AG10803 (cell line): ENCODE measurements at places on chromosomes 6 and 20.

GRCh38 chr6:8993111-8993510, 557.8 kb upstream of the SLC35B3 start:
- no peak for DNase-seq

- no peak for DNase-seq
Observed at GRCh38 chr6:150494241-150494640, 105.4 kb upstream of the PLEKHG1 start.

DNA sequence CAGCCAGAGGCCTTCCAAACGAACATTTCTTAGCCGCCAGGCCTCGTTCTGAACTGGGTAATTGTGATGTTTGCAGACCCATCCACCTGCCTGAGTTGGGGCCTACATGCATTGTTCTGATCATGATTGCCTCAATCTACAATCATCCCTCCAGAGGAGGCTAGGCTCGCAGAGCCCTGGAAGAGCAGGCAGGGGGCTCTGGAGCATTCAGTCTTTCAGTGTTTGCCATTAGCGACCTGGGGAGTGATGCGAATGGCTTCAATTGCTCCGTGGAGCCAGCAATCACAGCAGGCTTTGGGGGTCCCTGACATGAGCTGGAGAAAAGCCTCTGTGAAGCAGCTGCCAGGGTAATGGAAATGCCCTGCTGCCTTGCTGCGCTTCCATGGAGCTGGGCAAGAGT, 22.0 kb downstream of the SNAP25 start:
- no peak for DNase-seq

DNA sequence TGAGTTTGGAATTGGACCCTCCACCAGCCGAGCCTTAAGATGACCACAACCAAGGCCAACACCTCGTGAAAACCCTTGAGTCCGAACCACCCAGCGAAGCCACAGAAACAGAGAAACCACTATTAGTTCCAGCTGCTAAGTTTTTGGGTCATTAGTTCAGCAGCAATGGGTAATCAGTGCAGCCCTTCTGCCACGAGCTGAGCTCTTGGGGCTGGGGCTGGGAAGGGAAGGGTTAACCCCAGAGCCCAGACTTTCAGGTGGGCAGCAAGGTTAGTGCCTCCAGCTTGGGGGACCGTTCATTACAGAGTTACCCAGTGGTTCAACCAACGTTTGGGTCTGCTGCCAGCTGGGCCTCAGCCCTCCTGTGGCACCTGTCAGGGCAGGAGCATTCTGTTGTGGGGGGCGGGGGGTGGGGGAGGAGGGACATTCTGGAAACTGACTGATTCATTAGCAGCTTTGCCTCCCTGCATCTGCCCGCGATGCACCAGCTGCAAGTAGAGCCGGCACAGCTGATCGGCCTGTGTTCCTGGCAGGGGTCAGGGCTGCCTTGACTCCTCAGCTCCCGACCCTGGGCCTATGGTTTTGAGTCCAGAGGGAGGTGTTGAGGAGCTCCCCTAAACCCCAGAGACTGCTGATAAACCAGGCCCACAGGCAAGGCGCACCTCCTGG, 52.7 kb downstream of the TGM2 start:
- no peak for DNase-seq

DNA sequence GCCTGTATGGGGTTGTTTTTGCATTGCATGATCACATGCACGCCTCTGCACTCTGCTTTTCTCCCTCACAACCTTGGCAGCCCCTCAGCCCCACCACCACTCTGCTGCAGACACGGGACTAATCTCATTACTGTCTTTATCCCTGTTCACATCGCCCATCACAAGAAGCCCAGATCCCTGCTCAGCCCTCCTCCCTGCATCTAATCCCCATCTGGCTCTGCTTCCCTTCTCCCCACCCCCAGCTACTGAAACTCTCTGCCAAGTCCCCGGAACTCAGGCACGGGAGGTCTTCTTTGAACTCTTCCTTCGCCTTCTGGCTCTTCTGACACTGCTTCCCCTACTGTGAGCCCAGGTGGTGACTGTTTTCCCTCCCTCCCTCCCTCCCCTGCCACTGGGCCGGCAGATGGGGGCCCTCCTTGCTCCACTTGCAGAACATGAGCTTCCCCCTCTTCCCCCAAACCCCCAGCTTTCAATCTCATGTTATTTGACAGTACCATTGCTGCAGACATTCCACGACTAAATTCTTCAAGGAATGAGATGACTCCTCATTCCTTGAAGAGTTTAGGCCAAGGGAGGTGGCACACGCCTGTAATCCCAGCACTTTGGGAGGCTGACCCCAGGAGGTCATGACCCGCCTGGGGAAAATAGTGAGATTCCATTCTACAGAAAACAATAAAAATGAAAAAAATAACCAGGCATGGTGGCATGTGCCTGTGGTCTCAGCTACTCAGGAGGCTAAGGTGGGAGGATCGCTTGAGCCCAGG, 21.9 kb upstream of the TULP1 start:
- no peak for DNase-seq

DNA sequence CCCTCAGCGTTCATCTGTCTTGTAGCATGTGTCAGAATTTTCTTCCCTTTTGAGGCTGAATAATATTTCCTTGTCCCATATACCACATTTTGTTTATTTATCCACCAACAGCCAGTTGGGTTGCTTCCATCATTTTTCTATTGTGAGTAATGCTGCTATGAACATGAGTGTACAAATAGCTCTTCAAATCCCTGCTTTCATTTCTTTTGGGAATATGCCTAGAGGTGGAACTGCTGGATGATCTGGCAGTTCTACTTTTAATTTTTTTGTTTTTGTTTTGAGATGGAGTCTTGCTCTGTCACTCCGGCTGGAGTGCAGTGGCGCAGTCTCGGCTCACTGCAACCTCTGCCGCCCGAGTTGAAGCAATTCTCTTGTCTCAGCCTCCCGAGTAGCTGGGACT, 64.7 kb downstream of the SASH1 start:
- peak; percentile 98 for DNase-seq

DNA sequence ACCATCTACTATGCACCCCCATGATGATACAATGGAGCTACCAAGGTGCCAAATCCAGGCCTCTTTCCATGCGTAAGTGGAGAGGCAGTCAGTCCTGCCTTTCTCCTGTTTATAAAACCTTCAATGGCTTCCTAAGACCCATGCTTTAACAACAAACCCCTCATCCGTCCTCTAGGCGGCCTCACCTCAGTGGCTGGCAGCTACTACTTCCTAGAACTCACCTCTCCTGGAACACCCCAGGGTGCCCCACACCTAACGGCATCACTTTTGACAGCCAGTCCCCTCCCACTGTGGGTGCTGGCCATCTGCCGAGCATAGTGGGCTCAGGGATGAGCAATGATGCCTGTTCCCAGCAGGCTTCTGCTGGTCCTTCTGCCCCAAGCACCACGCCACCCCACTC, 80.0 kb upstream of the TAB2 start:
- DNase-seq: no peak

- DNase-seq: no peak
Observed at GRCh38 chr6:6566766-6567165, 21.8 kb upstream of the LY86 start.

- DNase-seq: no peak
Observed at GRCh38 chr6:44820321-44820720, 432.8 kb downstream of the CDC5L start.

- no peak for DNase-seq
Observed at GRCh38 chr6:165821754-165822153, 158.7 kb upstream of the PDE10A start.

DNA sequence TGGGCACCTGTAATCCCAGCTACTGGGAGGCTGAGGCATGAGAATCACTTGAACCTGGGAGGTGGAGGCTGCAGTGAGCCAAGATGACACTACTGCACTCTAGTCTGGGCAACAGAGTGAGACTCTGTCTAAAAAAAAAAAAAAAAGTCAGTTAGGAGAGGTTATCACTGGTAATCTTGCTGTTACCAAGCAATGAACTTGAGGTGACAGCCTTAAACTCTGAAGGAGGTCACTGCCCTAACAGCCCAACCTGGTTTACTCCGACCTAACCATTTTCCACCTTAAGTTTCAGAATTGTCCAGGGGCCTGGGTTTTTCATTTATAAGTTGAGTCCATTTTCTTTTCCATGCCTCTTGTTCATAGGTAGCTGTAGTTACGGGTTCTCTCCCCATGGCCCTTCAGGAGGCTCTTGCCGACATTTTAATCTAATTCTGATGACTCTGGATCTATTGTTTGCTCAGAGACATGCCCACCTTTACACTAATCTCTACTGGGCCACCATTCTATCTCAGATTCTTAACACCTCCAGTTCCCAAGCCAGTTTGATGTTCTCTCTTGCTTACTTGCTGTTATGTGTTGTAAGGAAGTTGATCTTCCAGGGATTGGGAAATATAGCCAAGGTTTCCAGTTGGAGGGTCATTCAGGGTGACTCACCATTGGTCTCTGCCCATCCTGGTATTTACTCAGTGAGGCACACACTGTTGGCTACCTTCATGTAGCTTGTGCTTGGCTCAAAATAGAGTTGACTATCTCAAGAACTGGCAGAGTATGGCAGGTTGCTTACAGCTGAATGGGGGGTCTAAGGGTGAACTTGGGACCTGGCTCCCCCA, 29.1 kb downstream of the SHLD1 start:
- peak; percentile 63 for DNase-seq
